Astrocyte of the spinal cord (primary cell): ENCODE measurements at places on chromosomes 13 and 19.

- no peak for DNase-seq
Measured at GRCh38 chr13:90838317-90838960, 509.0 kb upstream of the MIR17HG start.

- no peak for DNase-seq
Measured at GRCh38 chr13:73397496-73398305, 338.9 kb downstream of the KLF5 start.

DNA sequence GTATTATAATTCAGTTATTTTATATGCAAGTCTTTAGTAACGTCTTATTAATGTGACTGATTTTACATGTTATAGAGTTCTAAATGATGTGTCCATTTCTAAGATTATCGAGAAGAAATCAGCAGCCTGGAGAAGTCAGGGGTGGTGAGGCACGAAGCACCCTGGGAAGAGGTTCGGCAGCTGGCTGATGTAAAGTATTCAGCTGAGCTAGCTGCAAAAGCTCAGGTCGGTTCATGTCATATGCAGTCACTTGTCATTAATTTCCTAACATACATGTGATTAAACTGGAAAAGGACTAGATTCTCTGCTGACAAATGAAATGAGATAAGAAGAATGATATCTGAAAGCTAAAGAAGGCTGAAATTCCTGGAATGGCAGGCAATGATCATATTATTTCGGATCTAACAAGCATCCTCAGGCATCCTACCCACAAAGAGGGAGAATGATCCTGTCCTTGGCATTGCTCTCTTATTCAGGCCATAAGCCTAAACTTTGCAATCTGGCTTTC is 383.0 kb upstream of the SLITRK1 start:
- no peak for DNase-seq

DNA sequence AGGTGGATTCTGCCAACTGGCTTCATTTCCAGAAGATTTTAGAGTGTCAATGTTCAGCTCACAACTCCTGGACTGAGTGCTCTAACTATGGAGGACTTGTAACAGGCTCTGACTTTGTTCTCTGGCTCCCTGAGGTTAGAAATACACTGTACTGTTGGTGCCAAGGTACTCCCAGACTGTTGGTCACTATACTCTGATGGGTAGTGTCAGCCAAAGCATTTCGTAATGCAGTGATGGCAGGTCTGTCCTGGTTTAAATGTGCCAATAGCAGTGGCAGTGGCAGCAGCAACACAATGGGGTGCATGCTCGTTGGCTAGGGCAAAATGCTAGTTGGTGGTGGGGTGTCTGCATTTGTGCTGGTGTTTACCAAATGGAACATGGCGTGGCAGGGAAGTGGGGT is 472.2 kb downstream of the TDRD3 start:
- DNase-seq, result no peak

- no peak for DNase-seq
Measured at GRCh38 chr13:44303681-44304432, 69.8 kb upstream of the SERP2 start.

- DNase-seq, result no peak
Measured at GRCh38 chr13:35598790-35599369, 122.4 kb upstream of the MAB21L1 start.
